ENCODE measurements at places on chromosomes 6 and 20.

DNA sequence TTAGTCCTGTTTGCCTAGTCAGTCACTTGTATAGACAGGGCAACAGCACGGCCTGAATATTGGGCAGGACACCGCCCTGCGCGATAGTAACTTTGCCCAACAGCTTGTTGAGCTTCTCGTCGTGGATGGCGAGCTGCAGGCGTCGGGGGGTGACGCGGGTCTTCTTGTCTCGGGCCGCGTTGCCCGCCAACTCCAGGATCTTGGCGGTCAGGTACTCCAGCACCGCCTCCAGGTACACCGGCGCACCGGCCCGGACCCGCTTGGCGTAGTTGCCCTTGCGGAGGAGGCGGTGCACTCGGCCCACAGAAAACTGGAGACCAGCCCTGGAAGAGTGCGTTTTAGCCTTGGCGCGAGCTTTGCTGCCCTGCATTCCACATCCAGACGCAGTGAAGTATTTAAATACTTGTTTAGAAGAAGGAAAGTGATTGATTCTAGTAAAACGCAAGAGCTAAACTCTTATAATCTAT lies 92.8 kb upstream of the BTN3A2 start:
- no peak for DNase-seq

- DNase-seq, result no peak
These were observed 127.1 kb upstream of the ZFP64 start for GRCh38 chr20:52318651-52319050.

DNA sequence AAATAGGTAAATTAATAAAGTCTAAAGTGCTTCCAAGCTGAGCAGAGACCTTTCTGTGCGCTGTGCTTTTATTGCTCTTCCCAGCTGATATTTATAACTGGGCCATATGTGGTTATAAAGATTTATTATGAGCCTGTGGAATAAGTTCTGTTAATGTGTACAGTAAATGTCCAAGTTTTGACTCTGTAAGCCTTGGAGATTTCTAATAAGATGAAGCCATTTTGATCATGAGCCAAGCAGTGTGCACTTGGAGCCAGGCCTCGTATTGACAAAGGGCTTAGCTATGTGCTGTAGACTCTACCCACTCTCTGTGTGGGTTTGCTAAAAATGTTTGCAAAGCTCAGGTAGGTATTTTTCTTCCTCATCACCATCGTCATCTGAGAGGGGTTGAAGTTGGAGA lies 361.1 kb downstream of the FOXA2 start:
- DNase-seq, result no peak

GRCh38 chr20:16062661-16063581 lies 510.3 kb downstream of the KIF16B start:
- no peak for DNase-seq

GRCh38 chr20:24654425-24654824 lies 185.0 kb downstream of the SYNDIG1 start:
- DNase-seq, result no peak

DNA sequence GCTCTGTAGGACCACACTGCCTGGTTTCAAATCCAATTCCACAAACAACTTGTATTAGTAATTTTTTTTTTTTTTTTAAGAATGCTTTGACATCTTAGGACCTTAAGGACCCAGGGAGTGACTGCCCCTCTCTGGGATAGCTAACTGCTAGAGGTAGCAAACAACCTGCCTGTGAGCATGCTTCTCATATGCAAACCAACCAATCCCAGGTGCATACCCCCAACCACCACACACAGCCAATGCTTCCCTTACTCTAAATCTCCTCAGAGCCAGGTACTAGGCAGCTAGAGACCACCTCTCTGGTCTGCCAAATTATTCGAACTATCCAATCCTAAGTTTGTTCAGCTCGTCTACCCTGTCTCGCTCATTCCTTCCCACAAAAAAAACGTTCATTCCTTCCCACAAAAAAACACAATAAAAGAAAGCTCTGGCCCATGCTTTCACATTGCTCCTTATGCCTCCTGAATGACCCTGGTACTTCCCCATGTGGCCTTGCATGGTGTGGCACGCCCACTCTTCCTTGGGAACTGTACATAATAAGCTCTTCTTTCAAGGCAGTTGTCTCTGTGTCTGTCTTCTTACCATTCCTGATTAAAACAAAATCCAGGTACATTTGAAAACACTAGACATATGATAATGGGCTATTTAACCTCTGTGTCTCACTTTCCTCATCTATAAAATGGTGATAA lies 6.4 kb downstream of the SERAC1 start:
- DNase-seq, result no peak

DNA sequence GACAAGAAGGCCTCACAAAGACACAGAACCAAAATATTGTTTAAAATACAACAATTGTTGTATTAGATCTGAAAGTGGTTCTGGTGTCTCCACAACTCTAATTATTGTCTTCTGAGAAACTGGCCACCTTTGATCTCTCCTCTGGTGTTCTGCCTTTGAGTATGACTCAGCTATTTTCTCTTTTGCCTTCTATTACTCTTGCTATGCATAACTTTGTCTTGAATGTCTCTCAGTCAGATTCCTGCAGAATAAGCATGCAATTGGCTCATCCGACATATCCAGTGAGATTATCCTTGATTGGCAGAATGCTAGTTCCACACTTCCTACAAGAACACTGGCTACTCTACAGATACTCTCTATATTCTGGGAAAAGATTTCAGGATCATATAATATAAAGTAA lies 14.3 kb upstream of the EPM2A start:
- no peak for DNase-seq

DNA sequence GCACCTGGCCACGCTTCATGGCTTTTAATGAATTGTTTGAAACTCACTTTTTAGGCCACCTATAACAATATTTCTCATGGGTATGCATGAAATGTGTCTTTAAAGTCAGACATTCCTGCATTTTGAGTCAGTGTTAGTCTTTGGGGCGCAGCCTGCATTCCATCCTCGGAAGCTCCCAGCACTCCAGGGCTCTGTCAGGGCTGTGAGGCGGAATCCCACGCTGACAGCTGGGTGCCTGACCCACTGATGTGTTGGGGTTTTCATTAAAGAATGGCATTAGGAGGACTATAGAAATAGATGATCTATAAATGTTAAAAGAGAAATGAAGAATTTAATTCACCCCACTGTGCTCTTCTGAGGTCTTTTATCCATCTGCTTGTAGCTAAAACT lies 16.2 kb upstream of the CLDN20 start:
- DNase-seq, result no peak

- peak; percentile 72 for DNase-seq
These were observed 44.5 kb downstream of the RBM38 start for GRCh38 chr20:57435498-57436222.

DNA sequence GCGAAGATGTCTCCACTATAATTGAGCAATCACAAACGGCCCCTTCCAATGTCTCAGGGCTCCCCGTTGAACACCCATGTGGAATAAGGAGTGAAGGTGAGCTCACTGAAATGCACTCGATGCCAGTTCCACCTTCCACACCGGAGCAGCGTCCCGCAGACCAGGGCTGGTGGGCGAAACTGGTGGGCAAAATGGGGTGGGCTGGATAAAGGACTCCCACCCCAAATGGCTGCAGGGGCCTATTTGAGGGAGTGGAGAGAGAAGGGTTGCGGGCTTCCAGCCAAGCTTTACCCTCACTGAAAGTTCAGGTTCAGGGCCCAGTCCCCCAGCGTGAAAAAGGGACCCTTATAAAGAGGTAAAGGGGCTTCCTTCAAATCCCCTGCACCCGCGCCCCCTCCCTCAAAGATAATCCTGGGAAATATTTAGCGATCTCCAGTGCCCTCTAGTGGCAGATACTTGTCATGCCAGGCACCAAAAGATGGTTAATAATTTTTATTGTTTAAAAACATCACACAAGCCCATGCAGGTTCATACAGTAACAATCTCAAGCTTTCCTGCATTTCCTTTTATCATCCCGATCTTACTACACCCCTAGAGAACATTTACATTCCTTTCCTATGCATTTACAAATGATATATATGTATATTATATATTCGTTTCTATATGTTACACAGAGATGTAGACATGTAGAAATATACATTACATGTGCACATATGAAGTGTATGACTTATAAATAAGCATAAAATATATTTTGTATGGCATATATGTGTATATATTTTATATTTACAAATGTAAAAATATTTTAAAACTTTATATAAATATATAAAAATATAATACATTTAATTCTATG lies 58.2 kb upstream of the NKX2-2 start:
- no peak for DNase-seq

GRCh38 chr6:33384581-33385020 lies 7.0 kb upstream of the KIFC1 start:
- DNase-seq, result no peak

DNA sequence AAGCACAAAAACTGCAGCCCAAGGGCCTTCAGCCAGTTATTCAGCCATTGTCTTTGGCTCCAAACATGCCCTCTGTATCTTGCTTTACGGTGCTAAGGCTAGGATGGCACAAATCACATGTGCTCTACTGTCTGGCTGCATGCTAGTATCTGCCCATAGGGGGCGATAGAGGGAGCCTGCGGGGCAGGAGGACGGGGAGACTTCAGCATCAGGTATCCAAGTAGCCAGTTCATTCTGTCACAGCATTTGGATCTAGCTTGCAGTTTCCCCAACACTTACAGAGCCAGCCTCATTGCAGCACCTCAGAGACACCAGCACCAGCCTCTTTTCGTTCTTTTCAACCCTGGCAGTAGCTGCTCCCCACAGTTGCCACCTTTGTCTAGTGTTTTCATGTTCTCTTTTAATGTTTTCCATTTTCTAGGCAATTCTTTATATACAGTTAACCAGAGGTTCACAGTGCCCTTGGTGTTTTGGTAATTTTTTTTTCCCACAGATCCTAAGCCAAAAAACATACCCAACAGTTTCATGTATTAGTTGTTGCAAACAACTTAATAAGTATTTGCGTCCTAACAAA lies 705.9 kb downstream of the PTPRT start:
- no peak for DNase-seq

- DNase-seq, result no peak
These were observed 22.3 kb downstream of the ELOVL5 start for GRCh38 chr6:53326372-53327016.

DNA sequence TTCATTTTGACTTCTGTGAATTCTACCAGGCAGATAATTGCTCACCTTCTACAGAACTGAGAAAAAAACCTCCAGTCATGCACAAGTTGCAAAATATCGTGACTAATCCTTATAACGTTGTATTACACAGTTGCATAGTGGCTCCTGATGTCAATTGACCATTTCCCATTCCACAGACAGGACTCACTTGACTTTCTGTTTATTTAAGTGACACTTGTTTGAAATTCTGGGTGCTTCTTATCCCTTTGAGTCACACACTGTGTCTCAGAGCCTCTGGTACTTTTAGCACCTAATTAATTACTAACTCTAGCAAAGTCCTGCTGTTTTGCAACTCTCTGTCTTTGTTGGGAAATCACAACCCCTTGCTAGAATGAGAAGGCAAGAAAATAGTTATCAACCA lies 16.2 kb upstream of the RSPO3 start:
- no peak for DNase-seq

DNA sequence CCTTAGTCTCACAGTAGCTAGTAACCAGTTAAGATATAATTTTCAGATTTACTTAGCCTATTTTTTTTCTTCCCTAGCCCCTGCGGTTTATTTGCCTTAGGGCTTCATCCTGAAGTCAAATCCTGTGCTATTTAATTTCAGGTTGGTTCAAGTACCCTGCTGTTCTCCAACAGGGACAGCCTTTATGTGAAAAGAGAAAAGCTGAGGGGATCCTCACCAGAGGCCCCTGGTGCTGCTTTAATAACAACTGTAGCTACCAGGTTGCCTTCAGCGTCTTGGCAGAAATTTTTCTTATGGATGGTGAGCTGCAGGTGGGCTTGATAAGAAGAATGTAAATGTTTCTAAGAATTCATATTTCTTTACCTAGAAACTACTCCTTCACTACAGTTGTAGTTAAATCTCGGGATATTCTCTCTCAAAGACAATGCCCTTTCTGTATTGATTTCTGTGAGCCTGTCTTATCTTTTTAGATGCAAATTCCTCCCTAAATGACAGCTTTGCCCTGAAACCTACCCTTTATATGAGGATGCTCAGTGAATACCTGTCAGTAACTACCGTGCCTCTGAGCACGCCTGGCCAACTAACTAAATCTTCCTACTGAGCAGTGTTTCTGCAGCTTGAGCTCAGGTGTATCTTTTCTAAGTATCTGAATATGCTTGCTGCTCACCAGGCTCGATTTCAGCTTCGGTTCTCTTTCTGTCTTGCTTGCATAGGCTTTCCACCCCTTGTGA lies 320.5 kb downstream of the MMUT start:
- no peak for DNase-seq

Data from hippocampal formation (tissue), 2 donors.